ENCODE measurements at places on chromosomes 11 and 22.

GRCh38 chr11:76553554-76554476 is 109.0 kb downstream of the EMSY start:
- no peak for DNase-seq

GRCh38 chr22:29348956-29349355 is 33.5 kb upstream of the RASL10A start:
- no peak for DNase-seq

- no peak for DNase-seq
These were observed 66.7 kb upstream of the DBX1 start for GRCh38 chr11:20226933-20227332.

DNA sequence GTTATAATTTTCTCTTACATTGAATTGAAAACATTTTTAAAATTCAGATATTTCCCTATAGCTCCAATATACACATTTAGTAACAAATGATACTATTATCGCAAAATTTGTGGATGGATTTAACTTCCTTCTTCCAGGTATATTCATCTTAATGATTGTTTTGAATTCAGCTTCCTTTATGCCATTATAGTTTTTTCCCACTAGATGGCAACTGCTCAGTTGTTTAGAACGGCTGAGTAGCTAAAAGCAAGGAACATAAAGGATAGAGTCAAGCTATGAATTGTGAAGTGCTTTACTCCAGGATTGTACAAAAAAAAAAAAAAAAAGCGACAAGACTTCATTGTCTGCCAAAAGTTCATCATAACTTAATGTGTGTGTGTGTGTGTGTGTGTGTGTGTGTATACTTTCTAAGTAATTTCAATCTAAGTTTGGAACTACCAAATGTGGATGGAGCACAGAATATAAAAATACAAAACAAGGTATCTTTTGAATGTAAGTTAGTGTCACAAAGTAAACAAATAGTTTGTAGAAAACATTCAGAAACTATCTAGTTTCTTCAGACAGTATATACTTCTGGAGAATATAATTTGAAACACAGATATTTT is 846.4 kb downstream of the DLG2 start:
- DNase-seq = no peak

Measured in activated CD4-positive, alpha-beta T cell treated with anti-CD3 and anti-CD28 coated beads, Interleukin-2, amount 10 ng/mL, durations not matched to agents 24 days and 14 days (primary cell).